ENCODE measurements at places on chromosomes 16 and 17. TPM values are rescaled to one million over a fixed set of nuclear protein-coding genes. Genes with fewer than 3 reads are reported as not detected.

DNA sequence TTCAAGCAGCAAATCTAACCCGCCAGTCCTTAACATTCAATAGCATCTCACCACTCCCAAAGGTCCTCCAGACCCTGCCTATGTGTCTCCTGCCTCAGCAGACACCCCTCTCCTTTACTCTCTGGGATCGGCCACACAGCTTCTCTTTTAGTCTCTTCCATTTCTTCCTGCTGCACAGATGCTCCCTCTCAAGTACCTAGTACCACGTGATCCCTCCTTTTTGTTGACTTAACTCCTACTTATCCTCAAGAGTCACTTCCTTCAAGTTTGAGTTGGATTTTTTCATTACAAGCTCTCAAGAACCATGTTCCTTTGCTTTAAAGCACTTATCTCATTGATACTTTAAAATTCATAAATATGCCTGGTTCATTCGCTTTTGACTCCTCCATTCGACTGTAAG lies 24.9 kb downstream of the AMFR start:
- DNase-seq: peak; percentile 26

The RPGRIP1L gene
- total RNA-seq: 2.3 TPM

GRCh38 chr16:1965396-1966001 lies 873 bp upstream of the RPS2 start:
- DNase-seq: no peak

The KCNAB3 gene
- total RNA-seq: 0.32 TPM

- no peak for DNase-seq
Measured at GRCh38 chr17:39568702-39569101, 39.0 kb downstream of the NEUROD2 start.

GRCh38 chr17:76585649-76586593 lies at the start of gene ST6GALNAC2:
Gene ST6GALNAC2 (minus strand): TSS chr17:76585860. CDS start chr17:76585808, 52 bp downstream.
- DNase-seq: no peak

The MEIOB gene
- not detected for total RNA-seq

DNA sequence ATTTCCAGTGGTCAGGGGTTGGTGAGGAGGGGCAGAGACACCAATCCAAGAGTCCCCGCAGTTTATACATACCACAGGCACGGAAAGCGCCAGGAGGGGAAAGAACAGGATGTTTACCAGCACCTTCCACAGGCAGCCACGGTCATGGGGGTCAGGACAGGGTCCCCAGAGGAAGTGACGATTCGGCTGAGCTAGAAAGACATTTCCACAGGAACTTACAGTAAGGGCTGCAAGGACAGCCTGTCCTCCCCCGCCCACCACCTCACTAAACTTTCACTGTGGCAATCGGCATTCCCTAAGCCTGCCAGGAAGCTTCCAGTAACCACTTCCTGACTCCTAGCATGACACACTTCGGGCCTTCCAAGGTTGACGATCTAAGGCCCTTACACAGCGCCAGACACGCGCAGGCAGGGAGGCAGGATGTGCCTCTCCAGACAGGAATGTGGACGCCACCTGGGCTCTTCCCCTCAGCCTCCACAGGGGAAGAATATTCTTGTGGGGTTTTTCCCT lies 1.2 kb upstream of the MT2A start:
- peak; percentile 96 for DNase-seq

The BIRC5 gene
- not detected for total RNA-seq

The ZFP3 gene
- total RNA-seq: 4.1 TPM

The ATP2C2 gene
- 0.86 TPM for total RNA-seq

- DNase-seq: no peak
Measured at GRCh38 chr17:82204831-82205719, 7.6 kb downstream of the CCDC57 start.

- DNase-seq: no peak
Measured at GRCh38 chr16:30519120-30520049, 7.0 kb downstream of the ZNF768 start.

DNA sequence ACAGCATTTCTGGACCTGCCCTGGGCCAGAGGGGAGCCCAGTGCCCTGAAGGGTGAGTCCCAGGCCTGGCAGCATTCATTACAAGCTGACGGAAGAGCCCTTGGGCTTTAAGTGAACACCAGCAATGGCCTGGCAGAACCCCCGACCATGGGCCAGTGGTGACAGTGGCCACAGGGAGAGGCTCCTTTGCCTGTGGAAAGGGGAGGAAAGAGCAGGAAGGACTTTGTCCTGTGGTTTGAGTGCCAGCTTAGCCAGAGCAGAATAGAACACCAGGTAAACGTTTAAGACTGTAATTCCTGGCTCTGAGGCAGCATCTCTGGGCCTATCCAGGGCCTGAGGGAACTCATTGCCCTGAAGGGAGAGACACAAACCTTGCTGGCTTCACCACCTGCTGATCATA lies 34.3 kb upstream of the ATP2C2 start:
- no peak for DNase-seq

The KCTD19 gene
- total RNA-seq: not detected

GRCh38 chr16:1614456-1615102 lies 2.4 kb downstream of the CRAMP1 start:
- no peak for DNase-seq

GRCh38 chr17:31373150-31374093 lies 18.1 kb upstream of the RAB11FIP4 start:
- DNase-seq: no peak

DNA sequence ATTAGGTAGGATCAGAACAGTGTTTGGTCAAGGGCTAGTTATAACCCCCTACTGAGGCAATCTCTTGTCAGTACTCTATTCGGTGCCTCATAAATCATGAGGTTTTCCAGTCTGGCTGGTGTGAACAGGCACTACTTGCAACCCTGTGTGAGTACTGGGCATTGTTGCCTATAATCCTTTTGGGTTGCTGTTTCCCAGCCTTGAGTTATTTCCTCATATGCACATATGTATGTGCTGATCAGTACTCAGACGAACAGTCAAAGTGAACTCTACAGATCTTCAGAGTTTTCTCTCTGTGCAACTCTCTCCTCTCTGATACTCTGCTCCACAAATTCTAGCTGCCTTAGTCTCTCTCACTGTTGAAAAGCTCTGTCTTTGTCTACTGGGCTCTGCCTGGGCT lies 164.3 kb downstream of the CDK5R1 start:
- DNase-seq: no peak

GRCh38 chr17:882827-883585 lies 96.6 kb downstream of the NXN start:
- DNase-seq: no peak

- DNase-seq: no peak
Measured at GRCh38 chr16:66254751-66255150, 111.7 kb upstream of the CDH5 start.

The CCL5 gene
- total RNA-seq: 11.3 TPM

GRCh38 chr17:19317359-19318095 lies 45.0 kb downstream of the B9D1 start:
- no peak for DNase-seq

- DNase-seq: peak; percentile 88
Measured at GRCh38 chr16:27426423-27427408, 24.7 kb downstream of the IL21R start.

DNA sequence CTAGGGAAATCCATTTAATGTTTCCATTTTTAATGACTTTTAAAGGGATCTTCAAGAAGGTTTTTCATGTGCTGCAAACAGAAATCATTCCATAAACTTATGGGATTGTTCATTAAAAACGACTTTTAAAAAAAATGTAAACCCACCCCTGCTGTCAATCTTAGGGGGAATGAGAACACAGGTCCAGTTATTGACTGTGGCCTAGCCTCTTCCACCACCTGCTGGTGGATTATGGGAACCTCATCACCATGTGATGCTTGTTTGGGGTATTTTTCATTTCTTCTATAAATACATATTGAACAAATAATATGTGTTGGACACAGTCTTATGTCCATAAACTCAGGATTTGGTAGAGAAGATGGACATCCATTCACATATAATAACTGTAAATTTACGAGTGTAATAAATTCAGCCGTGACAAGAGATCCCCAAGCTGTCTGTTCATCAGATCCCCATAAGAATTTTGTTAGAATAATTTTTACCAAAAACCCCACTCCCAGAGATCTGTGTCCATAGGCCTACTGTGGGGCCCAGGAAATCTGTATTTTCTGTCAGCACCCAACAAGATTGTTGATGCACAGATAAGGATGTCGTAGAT lies 42.0 kb upstream of the TMC5 start:
- DNase-seq: no peak

DNA sequence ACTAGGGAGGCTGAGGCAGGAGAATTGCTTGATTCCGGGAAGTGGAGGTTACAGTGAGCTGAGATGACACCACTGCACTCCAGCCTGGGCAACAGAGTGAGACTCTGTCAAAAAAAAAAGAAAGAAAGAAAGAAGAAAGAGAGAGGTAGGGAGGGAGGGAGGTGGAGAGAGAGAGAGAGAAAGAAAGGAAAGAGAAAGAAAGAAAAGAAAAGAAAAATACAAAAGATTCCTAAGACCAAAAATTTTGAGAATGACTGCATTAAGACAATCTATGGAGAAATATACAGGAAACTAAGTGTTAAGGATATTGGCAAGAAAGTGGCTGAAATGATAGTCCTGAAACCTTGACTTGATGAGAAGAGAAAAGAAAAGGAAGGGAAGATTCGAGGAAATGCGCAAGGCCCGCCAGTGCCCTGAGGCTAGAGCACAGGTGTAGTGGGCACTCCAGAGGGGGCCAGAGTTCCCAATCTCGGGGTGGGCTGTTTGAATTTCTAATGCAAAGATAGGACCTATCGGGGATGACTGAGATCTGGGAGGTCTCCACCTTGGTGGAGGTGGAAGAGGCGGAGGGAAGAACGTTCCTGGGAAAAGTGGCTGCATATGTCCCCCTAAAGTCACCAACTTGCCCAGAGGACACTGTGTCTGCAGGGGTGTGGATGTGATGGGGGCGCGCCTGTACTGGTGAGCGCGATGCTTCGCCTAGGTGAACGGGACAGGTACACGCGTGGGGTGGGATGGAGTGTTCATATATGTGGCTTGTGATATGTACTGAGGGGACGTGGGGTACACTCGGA lies 654 bp upstream of the SCNN1B start:
- DNase-seq: no peak

DNA sequence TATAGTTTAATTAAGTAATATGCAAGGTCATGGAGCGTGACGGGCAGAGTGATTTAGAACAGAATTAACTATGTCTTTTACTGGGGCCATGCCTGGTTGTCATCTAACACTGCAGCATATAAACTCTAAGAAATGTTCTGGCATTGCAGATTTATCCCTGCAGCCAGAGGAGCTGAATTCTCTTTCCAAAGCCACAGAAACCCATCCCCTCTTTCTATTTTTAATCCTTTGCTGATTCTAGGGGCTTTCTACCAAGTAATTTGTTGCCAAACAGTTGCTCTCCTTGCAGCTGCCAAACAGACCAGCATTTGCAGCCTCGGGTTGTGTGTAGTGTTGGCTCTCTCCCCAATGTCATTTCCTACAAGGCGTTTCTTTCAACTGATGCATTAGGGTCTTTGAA lies 243.2 kb upstream of the MON1B start:
- no peak for DNase-seq

The OSGIN1 gene
- total RNA-seq: 11.6 TPM

- no peak for DNase-seq
Measured at GRCh38 chr16:48607056-48607825, 2.7 kb downstream of the N4BP1 start.

The KRT31 gene
- not detected for total RNA-seq

- DNase-seq: no peak
Measured at GRCh38 chr16:73034374-73034773, 13.6 kb downstream of the ZFHX3 start.

The CCL14 gene
- 54.3 TPM for total RNA-seq

- DNase-seq: no peak
Measured at GRCh38 chr16:11580451-11581086, 6.2 kb downstream of the LITAF start.

GRCh38 chr17:2090210-2090641 lies 35.3 kb downstream of the HIC1 start:
- no peak for DNase-seq
